ENCODE measurements at places on chromosomes 4 and X.
A peak's percentile ranks its signal among the peaks of the same experiment; 100 is the strongest.

GRCh38 chr4:72919937-72920336 lies 149.6 kb downstream of the COX18 start:
- DNase-seq, result no peak

DNA sequence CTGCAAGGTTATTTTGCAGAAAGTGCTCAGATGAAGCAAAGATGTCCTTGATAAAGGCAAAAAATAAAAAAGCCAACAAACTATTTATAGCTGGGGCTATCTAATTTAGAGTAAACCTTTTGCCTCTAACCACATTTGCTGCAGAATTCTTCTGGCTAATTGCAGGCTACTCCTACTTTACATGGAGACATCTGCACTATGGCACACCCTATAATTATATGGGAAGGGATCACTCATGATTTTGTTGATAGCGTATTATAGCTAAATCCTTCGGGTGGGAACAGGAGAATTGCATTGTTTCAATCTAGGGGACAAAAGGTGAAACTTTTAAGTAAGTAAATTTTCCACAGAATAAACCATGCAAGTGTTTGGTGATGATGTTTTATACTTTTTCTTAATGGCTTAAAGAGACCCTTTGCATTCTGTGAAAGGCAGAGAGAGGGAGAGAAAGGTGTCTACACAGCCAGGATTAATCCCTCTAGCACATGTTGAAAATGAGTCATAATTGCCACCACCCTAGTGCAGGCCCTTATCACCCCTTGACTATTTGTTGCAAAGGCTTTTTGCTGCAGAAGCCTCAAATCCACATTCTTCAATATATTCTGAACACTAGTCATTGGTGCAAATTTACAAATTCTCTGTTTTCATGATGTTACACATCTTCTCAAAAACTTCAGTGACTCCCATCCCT lies 221.3 kb upstream of the BMP3 start:
- no peak for DNase-seq

DNA sequence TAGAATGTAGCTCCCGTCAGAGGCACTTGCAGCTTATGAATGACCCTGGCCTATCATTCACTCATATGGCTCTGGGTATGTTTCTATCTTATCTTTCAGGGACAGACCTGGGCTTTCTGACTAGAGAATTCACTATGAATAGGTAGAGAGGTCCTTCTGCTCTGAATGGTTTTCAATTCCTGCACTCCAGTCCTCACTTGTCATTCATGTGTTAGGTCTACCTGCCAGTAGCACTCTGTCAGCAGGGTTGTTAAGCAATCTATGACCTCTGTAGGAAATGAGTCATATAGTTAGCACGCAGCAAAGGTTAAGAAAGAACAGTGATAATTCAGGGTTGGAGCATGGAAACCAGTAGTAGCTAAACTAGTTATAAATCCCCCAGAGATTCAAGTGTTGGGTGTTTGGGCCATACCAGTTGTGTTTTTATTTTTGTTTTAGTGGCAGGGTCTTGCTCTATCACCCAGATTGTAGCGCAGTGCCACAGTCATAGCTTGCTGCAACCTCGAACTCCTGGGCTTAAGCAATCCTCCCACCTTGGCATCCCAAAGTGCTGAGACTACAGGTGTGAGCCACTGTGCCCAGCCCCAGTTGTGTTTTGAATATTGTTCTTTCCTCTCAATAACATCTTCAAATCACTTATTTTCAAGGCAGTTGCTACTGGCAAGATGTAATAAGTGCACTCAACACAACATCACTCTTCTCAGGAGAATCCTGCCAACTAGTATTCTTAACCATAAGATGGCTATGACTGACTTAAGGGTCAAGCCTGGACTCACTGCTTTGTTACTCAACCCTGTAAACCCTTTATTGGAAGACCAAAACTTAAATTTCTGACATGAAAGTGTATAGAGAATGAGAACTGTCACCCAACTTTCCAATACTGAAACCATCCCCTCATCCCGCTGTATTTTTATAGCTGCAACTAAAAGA lies 25.1 kb downstream of the ARL13A start:
- DNase-seq, result no peak

DNA sequence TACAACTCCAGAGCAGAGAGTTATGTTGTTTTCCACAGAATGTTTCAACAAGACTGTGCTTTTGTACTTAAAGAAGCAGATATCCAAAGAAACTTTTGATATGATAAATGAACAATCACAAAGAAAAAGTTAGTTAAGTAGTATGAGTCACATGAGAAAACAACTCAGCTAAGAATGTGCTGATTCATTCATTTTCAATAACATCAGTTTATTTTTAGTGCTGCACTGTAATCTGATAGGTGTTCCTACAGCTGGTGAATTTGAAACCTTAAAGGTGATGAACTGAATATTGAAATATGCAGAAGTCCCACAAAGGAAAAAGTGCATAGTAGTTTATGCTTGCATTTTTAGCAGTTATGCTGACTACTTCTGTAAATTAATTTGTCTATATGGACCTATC lies 180.3 kb upstream of the TENM3 start:
- no peak for DNase-seq

GRCh38 chr4:154427149-154427548 lies 64.5 kb downstream of the DCHS2 start:
- DNase-seq, result no peak

GRCh38 chr4:14837860-14838259 lies 164.4 kb upstream of the CPEB2 start:
- DNase-seq, result no peak

DNA sequence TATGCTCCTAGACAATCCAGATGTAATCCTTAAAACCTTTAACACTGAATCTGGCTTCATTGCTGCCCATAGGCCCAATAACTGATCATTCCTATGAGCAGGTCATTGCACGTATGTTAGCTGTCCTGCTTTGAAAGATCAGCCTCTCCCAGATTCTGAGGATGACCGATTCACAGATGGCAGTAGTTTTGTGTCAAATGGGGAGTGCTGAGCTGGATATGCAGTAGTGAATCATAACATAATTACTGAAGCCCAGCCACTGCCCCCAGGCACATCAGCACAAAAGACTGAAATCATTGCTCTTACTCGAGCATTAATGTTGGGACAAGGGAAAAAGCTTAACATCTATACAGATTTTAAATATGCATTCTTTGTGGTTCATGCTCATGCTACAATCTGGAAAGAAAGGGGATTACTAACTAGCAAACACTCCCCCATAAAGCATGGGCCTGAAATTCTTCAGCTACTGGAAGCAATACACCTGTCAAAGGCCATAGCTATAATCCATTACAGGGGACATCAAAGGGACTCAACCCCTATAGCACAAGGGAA lies 16.4 kb upstream of the ZNF280C start:
- no peak for DNase-seq

DNA sequence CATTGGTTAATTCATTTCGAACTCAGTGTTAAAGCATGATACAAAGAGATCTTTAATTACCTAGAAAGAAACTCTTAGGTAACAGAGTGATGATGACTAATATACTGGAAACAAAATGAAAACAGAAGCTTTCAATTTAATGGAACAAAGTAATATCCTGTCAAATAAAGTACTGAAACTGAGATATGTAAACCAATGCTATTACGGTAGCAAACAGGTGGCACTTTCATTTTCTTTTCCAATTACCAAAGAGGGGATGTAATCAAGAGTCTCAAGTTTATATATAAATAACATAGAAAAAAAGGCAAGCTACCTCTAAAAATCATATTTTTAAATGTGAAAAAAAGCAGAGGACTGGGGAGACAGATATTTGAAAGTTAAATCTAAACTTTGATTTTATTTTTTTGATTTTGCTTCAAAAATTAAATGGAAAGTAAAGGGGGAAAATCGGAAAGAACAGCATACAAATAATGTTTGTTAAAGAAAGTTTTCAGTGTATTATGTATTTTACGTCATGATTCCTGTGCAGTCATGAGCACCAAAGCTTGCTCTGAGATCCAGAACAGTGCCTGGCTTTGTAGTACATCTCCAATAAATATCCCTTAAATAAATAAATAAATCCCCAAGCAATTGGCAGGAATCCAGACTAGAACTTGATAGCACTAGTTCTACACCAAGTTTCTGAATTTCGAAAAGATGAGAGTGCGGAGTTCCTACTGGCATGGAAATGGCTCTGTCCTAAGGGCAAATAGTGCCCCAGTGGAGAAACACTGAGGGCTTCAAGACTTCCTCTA lies 25.0 kb upstream of the RAPGEF2 start:
- no peak for DNase-seq

GRCh38 chr4:144627663-144628076 lies 18.3 kb upstream of the HHIP start:
- no peak for DNase-seq

DNA sequence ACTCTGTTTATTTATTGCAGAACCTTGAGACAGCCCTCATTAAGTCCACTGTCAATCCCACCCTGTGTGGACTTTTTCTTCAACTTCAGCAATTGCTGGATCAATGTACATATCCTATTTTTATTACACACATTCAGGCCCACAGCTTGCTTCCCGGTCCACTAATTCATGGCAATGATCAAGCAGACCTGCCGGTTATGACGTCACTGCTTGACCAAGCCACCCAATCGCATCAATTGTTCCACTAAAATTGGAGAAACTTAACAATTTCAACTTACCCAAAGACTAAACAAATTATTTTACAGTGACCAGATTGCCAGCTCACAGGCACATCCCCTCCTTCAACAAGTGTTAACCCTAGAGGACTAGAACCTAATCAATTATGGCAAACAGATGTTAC lies 240.4 kb upstream of the MAGEB18 start:
- DNase-seq, result no peak

DNA sequence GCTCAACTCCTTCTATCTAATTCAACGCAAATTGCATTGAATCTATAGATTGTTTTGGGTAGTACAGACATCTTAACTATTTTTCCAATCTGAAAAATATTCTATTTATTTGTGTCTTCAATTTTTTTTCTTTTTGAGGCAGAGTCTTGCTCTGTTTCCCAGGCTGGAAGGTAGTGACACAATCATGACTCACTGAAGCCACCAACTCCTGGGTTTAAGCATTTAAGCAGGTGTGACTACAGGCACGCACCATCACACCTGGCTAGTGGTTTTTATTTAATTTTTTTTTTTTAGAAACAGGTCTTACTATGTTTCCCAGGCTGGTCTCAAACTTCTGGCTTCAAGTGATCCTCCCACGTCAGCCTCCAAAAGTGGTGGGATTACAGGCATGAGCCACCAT lies 98.3 kb downstream of the GK start:
- DNase-seq, result no peak

GRCh38 chr4:114091546-114091945 lies 112.1 kb upstream of the ARSJ start:
- no peak for DNase-seq

DNA sequence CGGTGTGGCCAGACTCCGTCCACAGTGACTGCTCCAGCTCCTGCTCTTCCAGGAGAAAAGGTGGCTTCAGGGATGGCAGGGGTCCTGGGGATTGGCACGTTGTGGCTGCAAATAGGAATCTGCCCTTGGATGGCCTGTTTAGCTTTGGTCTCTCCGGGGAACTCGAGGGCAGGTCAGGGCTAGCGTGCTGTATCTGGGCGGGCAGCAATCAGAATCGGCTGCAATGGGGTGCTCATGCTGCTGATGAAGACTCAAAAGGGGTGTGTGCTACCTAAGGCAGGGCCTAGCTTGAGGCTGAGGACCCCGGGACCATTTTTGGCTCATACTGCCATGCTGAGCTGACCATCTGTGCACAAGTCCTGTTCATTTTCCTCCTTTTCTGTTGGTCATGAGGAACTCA lies 51.3 kb downstream of the RGS12 start:
- no peak for DNase-seq

- peak; percentile 52 for DNase-seq
Measured at GRCh38 chr4:55546756-55547465, at the start of gene CLOCK. Gene CLOCK (minus strand): TSS chr4:55546909. CDS start chr4:55482785, 64,124 bp downstream.

DNA sequence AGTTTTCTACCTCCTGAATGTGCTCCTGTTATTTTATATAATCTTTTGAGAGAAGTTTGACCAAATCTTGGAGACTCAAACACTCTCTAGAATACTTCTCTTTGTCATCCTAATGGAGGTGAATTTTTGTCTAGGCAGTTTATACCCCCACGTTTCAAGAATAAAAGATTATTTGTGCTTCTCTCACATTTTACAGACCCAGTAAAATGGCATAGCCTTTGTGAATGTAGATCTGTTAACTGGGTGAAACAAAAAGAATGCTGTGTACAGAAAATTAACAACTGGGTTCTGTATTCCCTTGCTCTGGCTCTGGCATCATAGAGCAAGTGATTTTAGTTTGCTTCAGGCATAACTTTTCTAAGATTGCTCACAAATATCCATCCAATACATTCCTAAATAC lies 26.1 kb downstream of the GASK1B start:
- DNase-seq, result no peak

GRCh38 chrX:138408101-138408500 lies 303.4 kb downstream of the FGF13 start:
- no peak for DNase-seq
